Heart right ventricle (tissue), 16 donors: ENCODE measurements at places on chromosomes 2 and 18. TPM values are rescaled to one million over a fixed set of nuclear protein-coding genes. Genes with fewer than 3 reads are reported as not detected.
A peak's percentile ranks its signal among the peaks of the same experiment; 100 is the strongest.

DNA sequence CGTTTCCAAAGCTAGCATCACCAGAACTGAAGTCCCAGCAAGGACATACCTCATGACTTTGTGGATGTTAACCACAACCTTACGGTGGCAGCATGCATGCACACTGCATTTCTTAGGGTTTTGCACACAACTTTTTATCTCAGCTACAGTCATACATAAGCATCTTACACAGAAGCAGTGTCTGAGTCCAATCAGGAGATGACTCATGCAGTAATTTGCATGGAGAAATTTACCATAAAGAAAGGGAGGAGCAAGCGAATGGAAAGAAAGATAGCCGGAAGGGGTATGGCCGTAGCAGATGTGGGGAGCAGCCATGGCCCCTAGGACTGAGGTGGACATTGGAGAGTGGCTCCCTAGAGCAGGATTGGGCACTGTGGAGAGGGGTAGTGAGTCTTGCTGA, 522.5 kb downstream of the GALR1 start:
- no peak for DNase-seq

DNA sequence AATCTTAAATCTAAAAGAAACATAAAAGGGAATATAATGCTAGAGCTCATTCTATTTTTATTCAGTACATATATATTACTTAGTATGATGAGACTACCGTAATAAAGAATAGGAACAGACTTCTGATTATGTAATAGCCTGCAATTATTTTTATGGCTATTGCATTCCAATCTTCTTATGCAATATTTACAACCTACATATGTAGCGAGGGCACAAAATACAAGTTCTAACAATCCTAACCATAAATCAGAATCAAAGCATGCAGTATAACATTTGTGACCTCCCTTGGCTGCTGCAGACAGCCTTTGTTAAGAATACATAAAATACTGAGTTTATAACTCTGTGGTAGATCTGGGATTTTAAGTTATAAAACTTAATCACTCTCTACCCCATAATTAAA, 177.6 kb downstream of the BABAM2 start:
- no peak for DNase-seq

GRCh38 chr2:15801439-15801838, 138.9 kb upstream of the MYCN start:
- no peak for DNase-seq

GRCh38 chr2:168156661-168157060, 90.7 kb downstream of the STK39 start:
- peak; percentile 33 for DNase-seq

GRCh38 chr18:53038608-53039007, 698.6 kb downstream of the DCC start:
- DNase-seq: no peak

- DNase-seq: peak; percentile 60
Observed at GRCh38 chr2:231399853-231400680, 4.6 kb downstream of the B3GNT7 start.

DNA sequence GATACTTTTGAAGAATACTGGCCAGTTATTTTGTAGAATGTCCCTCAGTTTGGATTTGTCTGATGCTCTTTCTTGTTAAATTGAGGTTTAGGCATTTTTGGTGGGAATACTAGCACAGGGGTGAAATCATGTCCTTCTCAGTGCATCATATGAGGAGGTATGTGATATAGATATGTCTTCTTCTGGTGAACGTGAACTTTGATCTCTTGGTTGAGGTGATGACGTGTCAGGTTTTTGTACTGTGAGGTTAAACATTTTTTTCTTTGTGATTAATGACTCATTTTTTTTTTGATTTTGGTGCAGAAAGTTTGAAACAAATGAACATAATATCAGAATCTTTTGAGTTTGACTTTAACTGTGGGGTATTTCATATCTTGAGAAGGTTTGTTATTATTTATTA, 11.0 kb downstream of the ZNF407 start:
- no peak for DNase-seq

- DNase-seq: no peak
Observed at GRCh38 chr2:43154685-43155084, 71.7 kb downstream of the ZFP36L2 start.

DNA sequence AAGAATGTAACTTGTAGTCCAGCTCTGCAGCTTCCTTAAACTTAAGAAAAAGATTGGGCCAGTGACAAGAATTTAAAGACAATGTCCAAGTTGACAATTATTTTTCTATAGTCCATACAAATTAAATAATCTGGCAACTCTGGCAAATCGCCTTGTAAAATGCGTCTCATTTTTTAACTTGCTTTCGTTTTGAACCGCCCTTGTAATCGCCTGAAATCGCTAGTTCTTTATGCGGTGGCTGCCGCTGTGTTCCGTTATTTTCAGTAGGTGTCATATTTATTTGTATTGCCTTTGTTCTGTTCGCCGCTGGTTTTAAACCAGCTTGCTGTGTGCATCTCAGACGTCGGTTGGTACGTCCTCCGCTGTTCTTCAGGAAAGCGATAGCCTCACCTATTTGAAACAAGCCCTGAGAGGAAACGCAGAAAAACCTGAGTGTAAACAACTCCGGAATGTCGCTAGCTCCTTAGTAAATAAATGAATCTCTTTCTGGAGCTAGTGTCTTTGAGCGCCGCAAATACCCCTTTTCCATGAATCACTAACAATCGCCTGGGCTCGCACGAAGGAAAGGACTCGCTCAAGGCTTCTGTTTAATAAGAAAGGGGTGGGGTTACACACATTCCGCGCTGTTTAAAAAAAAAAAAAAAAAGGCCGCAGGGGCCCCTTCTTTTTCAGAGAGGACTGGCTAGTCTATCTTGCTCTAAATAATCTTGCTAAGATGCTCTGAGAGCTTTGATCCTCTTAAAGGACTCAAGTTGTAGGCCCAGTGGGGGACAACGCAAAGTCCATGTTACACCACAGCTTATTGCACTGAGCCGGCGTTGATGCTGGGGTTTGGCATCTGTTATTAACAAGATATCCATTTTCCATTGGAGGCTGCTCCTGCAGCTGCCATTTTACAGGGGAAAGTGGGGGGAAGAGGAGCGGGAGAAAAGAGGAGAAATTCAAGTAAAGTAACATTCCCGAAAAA, 3.0 kb downstream of the HOXD8 start:
- no peak for DNase-seq

- no peak for DNase-seq
Observed at GRCh38 chr2:129801575-129801974, 177.9 kb upstream of the RAB6C start.

GRCh38 chr2:196500686-196501431, 138.7 kb upstream of the CCDC150 start:
- DNase-seq: no peak

- DNase-seq: no peak
Observed at GRCh38 chr2:108270768-108271506, 17.8 kb upstream of the SULT1C2 start.

GRCh38 chr2:152468899-152469692, 134.1 kb downstream of the FMNL2 start:
- no peak for DNase-seq

- no peak for DNase-seq
Observed at GRCh38 chr2:168700615-168701245, 101.7 kb upstream of the NOSTRIN start.

DNA sequence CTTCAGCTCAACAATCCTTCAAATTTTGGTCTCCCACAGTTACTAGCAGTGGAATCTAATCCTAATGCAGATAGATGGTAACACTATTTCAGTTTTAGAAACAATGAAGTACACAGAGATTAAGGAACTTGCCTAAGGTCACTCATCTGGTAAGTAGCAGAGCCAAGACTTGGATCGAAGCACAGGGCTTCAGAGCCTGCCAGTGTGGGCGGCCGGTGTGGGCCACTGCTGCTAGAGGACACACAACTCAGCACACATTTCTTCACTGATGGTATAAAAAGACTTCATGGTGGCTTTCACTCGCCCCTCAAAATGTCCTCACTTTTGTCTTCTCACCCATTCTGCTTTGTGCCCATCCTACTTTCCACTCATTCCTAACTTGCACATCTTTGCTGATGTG, 11.1 kb downstream of the C2orf74 start:
- DNase-seq: no peak

DNA sequence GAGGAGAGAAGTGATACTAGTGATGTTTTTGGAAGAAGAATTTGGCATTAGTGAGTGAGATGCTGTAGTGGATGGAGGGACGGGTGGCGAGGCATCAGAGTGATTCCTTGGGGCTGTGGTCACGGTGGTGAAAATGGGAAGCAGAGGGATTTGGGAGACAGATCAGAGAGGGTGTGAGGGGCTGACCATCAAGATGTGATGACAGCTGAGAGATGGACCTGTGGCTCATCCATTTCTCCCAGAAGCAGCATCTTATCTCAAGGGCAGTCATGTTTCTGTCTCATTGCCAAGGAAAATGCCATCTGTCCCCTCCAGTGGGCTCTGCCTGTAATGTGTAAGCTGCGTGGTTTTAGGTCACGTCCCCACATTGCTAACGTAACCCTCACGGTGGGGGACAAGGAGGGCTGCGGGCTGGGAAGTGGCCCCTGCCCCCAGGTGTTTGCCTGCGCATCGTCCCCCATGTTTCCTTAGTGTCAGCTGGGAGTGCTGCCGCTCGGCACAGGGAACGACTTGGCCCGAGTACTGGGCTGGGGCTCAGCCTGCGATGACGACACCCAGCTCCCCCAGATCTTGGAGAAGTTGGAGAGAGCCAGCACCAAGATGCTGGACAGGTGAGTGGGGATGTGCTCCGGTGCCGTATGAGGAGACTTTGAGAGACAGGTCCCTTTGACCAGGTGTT, 91.0 kb downstream of the DGKD start:
- no peak for DNase-seq

- DNase-seq: no peak
Observed at GRCh38 chr2:168649562-168649961, 152.9 kb upstream of the NOSTRIN start.

DNA sequence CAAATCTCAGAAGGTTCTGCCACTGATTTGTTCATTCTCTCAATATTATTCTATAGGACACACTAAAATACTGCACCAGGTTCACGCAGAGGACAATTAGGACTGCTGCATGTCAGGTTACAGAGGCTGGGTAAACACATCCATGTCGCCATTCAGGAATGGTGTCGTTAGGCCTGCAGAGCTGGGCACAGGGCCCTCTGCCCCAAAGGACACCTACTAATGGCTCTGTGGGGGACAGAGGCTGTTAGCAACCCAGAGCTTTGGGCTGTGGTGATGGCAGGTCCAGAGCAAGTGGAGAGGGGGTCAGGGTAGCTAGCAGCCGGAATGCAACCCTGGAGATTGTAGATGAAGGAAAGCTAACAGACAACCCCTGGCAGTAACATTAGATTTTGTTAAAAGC, 115.9 kb downstream of the TTC32 start:
- no peak for DNase-seq

- no peak for DNase-seq
Observed at GRCh38 chr2:48306409-48307284, 223.3 kb upstream of the STON1 start.

GRCh38 chr2:39608263-39608575, 57.5 kb upstream of the TMEM178A start:
- no peak for DNase-seq

- no peak for DNase-seq
Observed at GRCh38 chr2:189483980-189484740, 42.9 kb downstream of the WDR75 start.

GRCh38 chr2:113979191-113980128, 89.6 kb downstream of the ACTR3 start:
- DNase-seq: no peak

- DNase-seq: no peak
Observed at GRCh38 chr2:150872756-150873395, 385.4 kb upstream of the RND3 start.

DNA sequence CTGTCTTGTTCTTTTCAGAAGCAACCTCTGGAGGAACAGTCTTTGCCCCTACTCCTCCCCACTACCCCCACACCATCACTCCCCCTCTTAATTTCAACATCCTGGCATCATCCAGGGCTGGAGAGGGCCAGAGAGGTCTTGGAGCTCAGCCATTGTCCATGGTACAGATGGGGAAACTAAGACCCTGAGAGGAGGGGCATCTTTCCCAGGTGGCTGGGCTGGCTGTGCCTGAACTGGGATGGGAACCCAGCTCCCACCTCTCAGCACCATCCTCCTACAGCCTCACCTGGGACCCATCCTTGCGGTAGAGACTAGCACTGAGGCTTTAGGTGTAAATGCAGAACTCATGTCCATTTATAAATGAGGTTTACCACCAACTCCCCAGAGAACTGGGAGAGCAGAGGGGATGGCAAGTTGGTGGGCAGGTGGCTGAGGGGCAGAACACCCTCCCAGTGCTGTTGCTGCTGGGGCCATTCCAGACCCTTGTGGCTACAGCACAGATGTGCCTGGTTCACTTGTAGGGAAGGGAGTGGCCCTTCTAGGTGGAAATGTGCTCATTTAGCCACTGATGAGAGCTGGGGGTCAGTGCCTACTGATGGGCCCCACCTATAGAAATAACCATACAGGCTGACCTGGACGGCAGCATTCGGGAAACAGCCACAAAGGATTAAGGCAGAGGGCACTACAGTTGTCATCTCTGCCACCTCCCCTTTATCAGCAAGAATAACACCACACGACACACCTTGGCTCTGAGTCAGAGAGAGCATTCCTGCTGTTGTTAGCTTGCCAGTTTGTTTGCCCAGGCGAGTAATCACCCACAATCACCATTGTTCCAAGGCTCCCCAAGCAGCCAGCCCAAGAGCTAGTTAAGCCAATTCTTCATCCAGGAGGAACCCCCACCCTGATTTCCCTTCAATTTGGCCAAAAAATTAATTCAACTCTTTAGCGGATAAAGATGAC, 2.1 kb downstream of the MLPH start:
- peak; percentile 46 for DNase-seq

DNA sequence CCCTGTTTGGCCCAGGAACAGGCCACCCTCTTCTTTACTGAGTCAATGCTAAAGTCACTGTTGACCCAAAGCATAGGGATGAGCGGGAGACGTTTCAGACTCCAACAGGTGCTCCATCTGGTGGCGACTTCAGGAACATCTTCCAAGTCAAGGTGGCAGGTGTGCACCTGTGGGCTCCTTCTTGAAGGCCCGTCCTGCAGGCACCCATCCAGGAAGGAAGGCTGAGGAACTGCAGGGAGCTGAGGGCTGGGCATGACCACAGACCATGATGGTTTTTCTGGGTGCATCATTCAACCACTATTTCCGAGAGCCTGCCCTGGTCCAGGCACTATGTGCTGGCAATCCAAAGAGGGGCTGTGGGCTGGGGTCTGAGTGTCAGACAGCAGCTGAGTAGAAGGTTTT, 142.8 kb downstream of the NDUFA10 start:
- no peak for DNase-seq

GRCh38 chr2:33583194-33583938, 15.7 kb downstream of the FAM98A start:
- no peak for DNase-seq

- DNase-seq: peak; percentile 66
Observed at GRCh38 chr2:3659447-3660432, 1.7 kb downstream of the ALLC start.

The STON1 gene
- total RNA-seq: 4.6 TPM

The NCKAP5 gene
- total RNA-seq: 6.8 TPM

The REG1B gene
- total RNA-seq: 0.46 TPM

The SPP2 gene
- not detected for total RNA-seq

The MAP2 gene
- total RNA-seq: 8.7 TPM

The STK39 gene
- total RNA-seq: 22.7 TPM

The COBLL1 gene
- 14.9 TPM for total RNA-seq

The CNRIP1 gene
- 5.4 TPM for total RNA-seq

The HADHB gene
- 1,542 TPM for total RNA-seq

The RGPD4 gene
- not detected for total RNA-seq

The PDCD1 gene
- 2.6 TPM for total RNA-seq

The SALL3 gene
- 0.10 TPM for total RNA-seq

The SH3BP4 gene
- 6.3 TPM for total RNA-seq

The TMEM169 gene
- 0.24 TPM for total RNA-seq

The EXOC6B gene
- 181 TPM for total RNA-seq
